ENCODE measurements at places on chromosomes 11 and 22.
A peak's percentile ranks its signal among the peaks of the same experiment; 100 is the strongest.

- DNase-seq: peak; percentile 36
Observed at GRCh38 chr11:56522008-56522407, 21.0 kb downstream of the OR5M11 start.

DNA sequence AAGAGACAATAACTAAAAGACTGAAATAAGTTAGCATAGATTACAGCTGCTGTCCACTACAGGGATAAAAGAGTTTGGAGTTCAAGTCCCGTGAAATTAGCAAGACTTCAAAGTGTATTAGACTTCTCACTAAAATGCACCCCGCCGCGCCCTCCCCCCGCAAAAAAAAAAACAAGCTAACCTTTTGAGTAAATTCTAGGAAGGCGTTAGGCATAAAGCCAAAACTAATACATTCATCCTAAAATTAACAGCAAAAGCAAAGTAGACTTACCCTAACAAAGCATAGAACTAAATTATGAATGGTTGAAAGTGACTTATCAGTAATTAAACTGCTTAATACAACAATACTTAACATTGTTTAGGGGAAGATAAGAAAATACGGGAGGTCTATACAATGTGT is 581.0 kb upstream of the CHORDC1 start:
- DNase-seq: no peak

- no peak for DNase-seq
Observed at GRCh38 chr11:114964676-114965214, 286.4 kb downstream of the NXPE2 start.

DNA sequence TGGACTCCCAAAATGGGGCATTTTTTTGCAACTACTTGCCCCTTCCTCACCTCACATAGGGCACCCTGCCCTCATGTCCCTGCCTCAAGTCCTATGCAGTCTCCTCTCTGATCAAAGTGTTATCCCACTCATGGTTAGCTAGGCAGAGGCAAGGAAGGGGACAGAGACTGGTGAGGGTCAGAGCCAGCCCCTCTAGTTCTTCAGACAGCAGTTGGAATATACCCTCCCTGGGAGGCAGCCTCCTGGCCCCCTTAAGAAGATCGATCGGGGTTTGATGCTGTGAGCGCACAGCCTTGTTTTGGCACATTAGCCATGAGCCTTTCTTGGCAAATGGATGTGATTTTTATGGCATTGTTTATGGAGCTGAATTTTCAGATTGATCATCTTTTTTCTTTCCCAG is 436.9 kb downstream of the BUD13 start:
- no peak for DNase-seq

DNA sequence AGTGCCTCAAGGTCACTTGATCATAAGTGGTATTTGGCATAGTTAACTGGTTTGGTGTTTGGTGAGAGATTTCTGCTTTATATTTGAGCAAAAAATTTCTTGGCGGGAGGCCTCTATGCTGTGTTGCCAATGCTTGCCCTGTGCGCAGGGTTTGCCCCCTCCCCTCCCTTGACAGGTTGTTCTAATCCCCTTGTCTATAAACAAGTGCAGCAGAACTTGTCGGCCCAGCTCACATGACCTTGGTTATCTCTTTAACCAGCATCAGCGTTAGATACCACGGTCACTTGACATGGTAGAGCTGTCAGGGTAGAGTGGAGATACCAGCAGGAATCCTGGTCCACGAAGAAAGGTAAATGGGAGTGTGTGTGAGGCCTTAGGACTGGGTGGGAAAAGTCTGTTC is 35.6 kb downstream of the MARK2 start:
- DNase-seq: no peak

DNA sequence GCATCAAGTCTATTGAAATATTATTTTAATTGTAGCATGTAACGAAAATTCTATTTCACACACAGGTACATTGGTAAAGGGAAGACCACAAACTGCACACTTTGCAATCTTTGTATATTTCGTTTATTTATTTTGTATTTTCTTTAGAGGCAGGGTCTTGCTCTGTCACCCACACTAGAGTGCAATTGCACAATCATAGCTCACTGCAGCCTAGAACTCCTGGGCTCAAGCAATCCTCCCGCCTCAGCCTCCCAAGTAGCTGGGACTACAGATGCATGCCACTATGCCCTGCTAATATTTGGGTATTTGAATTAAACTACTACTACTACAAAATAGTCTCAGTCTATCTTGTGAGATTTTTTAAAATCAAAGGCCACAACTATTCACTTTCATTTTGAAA is 42.7 kb downstream of the GAB2 start:
- no peak for DNase-seq

DNA sequence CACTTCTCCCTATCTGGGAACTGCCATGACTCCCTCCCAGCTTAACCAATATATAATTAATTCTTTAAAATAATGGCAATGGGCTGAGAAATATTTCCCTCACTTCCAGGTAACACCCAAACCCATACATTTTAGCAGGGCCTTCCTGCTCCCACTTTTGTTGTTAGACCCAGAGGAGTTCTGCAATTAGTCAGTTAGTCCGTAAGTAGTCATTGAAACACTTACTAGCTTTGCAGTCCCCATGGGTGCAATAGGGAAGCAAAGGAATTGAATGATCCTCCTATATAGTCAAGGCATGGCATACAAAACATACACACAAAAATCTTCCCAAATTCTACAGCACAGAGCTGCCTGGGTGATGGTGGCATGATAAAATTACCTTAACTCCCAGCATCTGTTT is 254.0 kb upstream of the TBCEL start:
- DNase-seq: no peak

- DNase-seq: peak; percentile 36
Observed at GRCh38 chr11:78906566-78906965, 331.9 kb upstream of the NARS2 start.

DNA sequence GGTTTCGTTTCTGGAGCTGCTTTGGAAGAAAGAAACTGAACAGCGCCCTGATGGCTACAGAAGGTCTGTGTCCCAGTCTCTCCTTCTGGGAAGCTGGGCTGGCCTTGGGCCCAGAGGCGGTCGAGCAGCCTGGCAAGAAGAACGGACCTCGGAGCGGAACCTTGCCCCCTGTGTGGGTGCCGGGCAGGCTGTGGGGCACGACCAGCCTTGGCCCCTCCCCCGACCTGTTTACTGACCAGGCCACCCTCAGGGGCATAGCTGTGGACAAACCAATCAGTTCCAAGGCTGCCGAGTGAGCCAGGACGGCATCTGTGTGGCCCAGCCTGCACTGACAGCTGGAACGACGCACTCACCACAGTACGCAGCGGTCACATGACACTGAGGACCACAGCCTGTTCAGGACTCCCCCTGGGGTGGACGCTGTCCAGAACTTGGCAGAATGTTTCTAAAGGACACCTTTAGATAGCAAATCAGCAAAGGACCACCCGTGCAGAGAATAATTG is 7.2 kb downstream of the PIM3 start:
- DNase-seq: no peak

- DNase-seq: no peak
Observed at GRCh38 chr11:126153006-126153405, 58.4 kb downstream of the RPUSD4 start.

- no peak for DNase-seq
Observed at GRCh38 chr22:39898997-39899396, 1.9 kb upstream of the GRAP2 start.

DNA sequence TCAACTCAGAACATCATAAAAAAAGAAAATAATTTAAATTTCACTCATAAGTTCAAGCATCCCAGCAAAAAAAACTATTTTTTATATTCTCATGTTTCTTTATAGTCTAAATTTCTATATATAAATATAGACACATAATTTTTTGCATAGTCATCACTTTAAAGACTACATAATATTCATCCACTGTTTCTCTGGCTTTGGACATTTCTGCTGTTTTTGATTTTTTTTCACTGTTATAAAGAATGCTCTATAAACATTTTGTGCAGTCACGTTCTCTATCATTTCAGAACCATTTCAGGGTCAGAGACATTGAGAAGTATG is 59.7 kb upstream of the CLPB start:
- no peak for DNase-seq

GRCh38 chr11:112150517-112150916 is 13.4 kb downstream of the IL18 start:
- DNase-seq: no peak

DNA sequence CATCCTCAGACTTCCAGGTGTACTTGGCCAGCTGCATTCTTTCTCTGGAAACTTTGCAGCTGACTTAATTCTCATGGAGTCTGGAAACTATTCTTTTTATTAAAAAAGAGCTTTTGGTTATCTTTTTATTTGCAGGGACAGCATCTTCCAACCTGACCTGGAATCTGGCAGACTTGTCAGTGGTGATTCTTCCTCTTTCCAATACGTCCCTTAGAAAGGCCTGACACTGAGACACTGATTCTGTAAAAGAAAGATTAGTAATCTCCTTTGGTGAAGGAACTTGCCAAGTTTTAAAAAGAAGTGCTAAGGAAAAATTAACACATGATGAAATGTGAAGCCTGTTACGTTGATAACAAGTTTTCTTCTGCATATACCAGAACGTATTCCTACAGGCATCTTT is 440.9 kb upstream of the RAG2 start:
- no peak for DNase-seq

GRCh38 chr11:60111793-60112192 is 23.3 kb downstream of the MS4A2 start:
- DNase-seq: no peak

- no peak for DNase-seq
Observed at GRCh38 chr11:114666760-114667159, 11.6 kb upstream of the NXPE2 start.

DNA sequence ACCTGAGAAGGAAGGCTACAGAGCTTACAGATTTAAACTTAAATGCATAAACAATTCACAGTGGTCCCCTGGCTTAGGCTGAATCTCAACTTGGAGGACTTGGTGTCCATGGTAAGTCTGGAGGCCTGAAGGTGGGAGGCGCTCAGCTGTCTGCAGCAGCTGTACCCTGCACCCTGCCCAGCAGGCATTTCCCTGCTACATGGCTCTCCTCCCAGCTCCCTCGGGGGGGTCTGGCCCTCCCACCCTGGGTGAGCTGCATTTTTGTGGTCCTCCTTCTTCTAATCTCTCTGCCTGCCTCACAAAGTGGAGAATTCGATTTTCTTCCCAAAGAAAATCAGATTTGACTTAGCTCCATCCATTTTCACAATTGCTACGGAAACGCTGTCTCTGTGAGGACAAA is 273.2 kb downstream of the KIRREL3 start:
- DNase-seq: no peak

GRCh38 chr11:33829430-33830141 is 55.3 kb upstream of the FBXO3 start:
- peak; percentile 52 for DNase-seq

GRCh38 chr11:70928854-70929598 is 323.4 kb downstream of the SHANK2 start:
- DNase-seq: no peak

DNA sequence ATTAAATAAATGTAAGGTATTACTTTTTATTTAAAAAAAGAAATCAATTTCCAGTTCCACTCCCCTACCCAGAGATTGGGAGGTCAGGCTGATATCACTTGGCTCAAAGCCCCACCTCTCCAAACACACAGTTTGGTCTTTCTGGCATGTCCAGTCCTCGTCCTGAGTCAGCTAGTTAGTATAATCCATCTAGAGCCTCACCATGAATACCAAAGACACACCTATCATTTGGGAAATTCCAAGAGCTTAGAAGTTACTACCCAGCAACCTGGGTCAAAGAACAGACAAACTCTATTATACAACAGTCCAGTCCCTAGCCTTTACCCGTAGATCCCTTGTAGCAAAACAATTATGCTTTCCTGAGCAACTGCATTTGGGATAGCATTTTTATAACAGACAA is 9.4 kb downstream of the TREH start:
- DNase-seq: no peak

GRCh38 chr11:114059278-114059983 is at the start of gene ZBTB16:
Gene ZBTB16, plus strand, starts transcription at chr11:114059711. Its CDS starts 3,590 bp downstream, at chr11:114063301.
- DNase-seq: peak; percentile 88

DNA sequence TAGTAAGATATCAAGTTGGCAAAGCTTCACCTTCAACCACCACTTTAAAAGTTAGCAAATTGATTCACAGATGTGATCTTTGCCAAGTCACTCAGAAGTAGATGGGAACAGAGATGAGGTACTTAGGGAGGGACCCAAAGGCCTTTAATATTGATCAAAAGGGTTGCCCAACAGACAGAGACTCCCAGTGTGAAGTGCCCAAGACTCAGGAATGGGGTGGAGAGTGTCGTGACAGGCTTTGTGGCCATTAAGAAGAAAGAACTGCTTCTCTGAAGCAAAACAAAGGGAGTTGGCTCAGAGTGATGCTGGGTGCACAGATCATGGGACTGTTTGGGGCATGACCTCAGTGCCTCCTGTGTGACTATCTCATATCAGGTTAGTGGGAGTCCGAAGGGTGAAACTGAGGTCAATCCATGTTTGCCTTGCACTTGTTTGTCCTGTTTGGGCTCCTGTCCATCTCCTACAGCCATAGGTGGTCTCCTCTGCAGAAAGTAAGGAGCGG is 132.3 kb downstream of the APIP start:
- DNase-seq: peak; percentile 64

DNA sequence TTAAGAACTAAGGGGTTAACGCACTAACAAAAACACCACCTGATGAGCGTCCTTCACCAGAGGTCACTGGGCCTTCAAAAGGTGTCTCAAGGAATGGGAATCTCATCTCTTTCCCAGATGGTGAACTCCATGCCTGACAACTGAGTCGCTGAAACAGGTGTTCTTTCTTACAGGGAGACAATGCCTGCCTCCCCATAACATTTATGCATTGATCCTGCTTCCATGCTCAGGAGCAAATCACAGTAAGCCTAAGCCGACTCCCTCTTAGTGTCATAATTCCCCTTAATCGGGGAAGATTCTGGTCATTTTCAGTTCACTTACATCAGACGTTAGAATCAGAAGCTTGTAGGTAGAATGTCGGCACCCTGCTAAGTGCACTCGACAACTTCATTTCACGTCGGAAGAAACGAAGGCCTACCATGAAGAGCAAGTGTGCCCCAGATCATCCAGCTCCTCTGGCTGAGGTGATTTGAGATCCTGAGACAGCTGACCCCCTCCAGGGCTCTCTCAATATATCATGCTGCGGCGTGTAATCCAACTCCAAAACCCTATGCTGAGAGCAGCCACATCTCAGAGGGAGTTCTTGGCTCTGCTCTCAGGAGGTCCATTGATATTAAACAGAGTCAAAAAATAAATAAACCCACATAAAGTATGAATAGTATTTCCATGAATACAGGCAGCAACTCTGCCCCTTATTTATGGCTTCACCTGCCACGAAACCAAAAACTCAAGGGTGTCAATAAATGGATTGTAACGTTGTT is 163.1 kb downstream of the LARGE1 start:
- no peak for DNase-seq

Data from DMS53 (cell line).